NCI-H1417 treated with DMSO at 0.1 percent for 48 hours (cell line): ENCODE measurements at places on chromosomes 3 and 15.

GRCh38 chr3:29185706-29186105, 95.2 kb upstream of the RBMS3 start:
- no peak for DNase-seq

GRCh38 chr3:37320276-37320675, 145.9 kb upstream of the LRRFIP2 start:
- no peak for DNase-seq

DNA sequence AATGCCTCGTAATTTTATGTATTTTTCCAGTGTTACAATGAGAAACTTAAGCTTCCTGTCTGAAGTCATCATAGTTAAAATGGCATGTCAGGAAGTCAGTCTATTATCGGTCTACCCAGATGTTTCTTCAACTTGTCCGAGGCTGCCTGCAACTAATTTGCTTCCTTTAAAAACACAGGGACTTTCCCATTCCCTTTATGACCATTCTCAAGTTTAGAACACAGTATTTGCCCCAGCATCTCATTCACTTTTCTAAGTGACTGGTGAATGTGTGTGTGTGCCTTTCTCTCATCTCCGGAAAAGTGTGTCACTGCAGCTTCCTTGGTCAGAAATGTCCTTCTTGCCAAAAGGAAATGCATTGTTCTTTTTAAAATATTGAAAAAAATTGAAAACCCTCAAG, 466.6 kb downstream of the RAP2B start:
- DNase-seq = no peak

GRCh38 chr3:159528251-159528895, 460.3 kb upstream of the IL12A start:
- DNase-seq = no peak

DNA sequence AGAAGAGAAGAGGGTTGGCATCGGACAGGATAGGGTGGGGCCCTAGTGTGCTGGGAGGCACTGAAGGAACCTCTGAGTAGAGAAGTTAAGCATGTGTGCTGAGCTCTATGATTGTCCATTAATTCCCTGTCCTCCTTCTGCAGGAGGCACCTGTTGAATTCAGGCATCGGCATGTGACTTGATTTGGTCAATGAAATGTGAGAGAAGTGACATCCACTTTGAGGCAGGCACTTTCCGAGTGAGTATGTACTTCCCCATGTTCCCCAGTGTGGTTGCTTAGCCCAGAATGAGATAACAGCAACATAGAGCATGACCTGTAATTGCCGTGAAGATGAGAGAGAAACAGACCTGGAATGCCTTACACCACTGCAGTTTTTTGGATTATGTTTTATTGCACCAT, 224.8 kb downstream of the RPLP1 start:
- DNase-seq = no peak

DNA sequence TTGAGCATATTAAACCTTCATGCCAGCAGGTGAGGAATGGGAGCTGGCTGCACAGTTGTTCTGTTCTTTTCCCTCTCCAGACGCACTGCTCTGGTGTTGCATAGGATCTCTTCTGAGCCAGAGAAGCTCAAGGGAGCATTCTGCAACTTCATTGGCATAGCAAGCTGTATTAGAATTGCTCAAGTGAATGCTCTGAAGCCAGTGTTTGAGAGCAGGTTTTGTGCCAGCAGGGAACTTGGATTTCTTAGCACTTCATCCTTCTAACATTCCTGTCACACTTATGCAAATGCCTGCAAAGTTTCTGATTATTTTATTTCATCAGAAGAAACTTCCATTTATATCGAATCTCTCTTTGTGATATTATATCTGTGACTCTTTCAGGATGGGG, 366.6 kb downstream of the AGBL1 start:
- DNase-seq = no peak

DNA sequence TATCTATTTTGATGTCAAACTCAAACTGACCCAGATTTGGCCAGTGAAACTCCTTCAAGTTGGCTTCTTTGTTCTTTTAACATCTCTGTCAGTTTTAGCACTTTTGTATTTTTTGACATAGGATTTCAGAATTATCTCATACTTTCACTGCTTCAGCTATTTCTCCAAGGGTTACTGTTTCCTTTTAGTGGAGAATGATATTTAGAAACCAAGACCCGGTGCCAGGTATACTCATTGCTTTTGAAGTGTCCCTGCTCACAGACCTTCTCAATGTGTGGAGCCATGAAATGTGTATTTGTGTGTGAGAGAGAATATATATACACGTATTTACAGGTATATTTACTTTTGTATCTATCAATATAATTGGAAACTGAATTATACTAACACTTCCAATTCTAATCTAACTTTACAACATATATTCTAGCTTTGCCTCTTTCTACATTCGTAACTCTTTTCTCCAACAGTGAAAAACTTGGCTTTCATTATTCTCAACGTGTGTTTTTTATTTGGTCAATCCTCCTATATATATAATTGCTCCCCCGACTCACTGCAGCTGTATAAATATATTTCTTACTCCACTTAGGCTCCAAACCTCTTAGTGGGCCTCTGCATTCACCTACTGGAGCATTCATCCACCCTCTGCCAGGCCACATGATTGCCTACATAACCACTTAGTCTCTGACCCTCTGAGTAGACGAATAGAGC, 54.0 kb downstream of the OTOL1 start:
- DNase-seq = no peak

- DNase-seq = no peak
These were observed 9.1 kb downstream of the CHD2 start for GRCh38 chr15:92909136-92909781.

GRCh38 chr3:170680593-170680992, 94.7 kb upstream of the SLC7A14 start:
- DNase-seq = no peak

DNA sequence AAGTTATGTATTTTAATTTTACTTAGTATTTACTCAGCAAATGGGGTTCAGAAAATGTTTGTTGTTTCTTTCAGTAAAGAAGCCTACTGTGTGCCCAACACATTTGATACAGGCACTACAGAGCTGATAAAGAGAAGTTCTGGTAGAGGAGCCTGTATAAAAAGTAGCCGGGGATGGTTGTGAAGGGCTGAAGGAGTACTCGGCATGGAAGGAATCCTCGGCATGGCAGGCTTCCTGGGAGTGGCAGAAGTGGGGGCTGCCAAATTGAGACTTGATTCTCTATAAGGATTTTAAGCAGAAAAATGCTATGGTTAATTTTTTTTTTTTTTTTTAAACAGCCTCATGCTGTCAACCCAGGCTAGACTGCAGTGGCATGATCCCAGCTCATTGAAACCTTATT, 9.3 kb downstream of the ARL13B start:
- no peak for DNase-seq

DNA sequence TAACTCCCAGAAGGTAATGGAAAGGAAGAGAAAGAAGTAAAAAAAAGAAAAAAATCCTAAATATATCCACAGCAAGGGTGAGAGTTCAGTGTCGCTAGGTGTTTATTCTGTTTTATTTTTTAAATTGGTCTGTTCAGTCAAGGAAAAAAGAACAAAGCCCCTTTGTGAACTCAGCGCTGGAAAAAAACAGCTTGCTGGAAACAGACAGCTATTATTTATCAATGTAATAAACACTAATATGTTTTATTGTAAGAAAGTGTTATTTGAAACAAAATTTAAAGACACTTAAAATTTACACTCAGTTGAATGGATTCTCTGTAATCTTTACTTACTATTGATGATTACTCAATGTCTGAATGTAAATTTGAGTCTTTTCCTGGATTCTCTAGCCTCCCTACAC, 32.3 kb upstream of the LEKR1 start:
- DNase-seq = no peak

- DNase-seq = no peak
These were observed 291.2 kb upstream of the KCNMB2 start for GRCh38 chr3:178244733-178245709.

DNA sequence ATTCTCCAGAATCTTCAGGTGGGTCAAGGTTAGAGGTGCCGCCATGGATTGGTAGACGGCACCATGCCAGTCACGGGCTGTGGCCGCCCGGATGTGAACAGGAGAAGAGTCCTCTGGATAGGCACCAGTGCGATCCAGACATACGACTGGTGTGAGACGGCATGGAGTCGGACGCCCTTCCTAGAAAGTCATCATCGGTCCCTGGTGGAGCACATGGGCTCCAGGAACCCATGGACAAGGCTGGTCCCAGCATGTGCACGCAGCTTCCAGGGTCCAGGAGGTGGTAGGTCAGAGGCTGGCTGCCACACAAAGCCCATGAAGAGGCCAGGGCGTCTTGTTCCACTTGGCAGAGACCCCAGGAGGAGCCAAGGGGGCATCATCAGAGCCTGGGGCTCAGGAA, 276.1 kb upstream of the LRRC3B start:
- no peak for DNase-seq
